Muscle of leg (tissue), 16 donors: ENCODE measurements at places on chromosomes 7 and 10.

DNA sequence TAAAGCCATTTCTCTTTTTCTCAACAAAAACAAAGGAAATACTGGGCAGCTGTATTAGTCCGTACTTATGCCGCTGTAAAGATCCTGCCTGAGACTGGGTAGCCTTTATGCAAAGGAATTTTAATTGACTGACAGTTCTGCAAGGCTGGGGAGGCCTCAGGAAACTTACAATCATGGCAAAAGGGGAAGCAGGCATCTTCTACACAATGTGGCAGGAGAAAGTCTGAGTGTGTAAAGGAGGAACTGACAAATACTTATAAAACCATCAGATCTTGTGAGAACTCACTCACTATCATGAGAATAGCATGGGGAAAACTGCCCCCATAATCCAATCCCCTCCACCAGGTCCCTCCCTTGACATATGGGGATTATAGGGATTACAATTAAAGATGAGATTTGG lies 264.3 kb downstream of the SEMA3A start:
- DNase-seq = no peak

GRCh38 chr7:22109761-22110160 lies 164.1 kb upstream of the CDCA7L start:
- no peak for DNase-seq

- DNase-seq = peak; percentile 84
These were observed 207.5 kb downstream of the CUX1 start for GRCh38 chr7:102024769-102025391.

DNA sequence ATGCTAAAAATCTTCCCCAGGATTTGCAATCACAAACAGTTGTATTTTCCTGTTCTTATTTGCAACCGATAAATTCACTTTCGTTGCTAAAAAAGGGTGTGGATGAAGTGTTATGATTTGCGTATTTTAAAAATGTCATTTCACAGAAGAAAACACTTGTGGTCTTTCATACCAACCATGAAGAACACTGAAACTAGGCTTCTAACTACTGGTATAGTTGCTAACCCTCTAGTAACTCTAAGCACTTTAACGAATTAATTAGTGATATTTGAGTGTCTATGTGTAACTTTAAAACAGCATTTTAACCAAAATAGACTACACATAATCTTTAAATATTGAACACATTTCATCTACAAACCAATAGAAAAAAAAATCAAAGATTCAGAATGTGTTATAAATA lies 188.1 kb upstream of the PTN start:
- DNase-seq = no peak

GRCh38 chr10:79471776-79472175 lies 26.4 kb upstream of the ZCCHC24 start:
- DNase-seq = no peak

DNA sequence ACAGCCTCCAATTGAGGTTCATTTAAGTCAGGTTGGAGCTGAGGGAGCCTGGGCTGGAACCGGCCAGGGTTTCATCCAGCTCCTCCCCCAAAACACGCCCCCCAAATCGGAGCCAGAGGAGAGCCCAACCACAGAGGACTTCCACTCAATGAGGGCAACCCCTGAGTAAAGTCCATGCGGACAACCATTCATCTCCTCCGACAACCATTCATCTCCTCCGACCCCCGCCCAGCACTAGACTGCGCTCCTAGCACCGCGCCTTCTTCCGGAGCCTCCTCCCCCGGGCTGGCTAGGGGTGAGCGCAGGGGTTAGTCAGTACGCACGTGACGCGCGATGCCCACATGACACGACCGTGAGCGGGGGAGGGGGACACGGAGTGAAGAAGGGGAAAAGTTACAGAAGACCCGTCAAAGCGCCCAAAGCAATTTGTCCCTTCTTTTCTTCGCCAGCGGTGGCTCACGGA lies 1.4 kb downstream of the MAGI2 start:
- peak; percentile 90 for DNase-seq

DNA sequence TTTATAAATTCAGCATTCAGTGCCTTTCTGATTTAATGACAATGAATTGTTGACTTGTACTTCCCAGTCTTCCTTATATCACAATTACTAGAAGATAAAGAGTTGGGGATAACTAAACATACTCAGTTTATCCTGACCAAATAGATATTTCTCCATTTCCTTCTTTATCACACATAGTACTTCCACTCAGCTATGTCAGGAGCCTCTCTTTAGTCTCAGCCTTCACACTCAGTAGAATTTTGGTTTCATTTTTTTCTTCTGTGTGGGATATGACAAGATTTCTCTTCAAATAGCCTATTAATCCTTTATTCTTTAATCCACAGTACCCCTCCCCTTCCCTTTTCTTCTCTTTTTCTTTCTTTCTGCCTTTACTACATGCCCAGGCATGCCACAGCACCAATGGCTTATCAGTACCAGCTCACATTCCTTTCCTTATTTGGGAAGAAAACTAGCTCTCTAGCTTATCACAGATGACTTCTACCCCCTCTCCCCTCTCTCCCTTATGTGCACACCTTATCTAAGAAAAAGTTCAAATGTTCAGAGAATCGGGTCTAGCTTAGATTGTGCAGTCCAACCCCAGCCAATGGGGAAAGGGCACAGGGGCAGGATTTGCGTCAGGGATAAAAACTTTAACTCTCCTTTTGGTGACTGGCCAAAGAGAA lies 109.0 kb downstream of the PHF14 start:
- DNase-seq = no peak

- no peak for DNase-seq
These were observed 4.6 kb upstream of the SKAP2 start for GRCh38 chr7:26868841-26869495.

- no peak for DNase-seq
These were observed 722.2 kb downstream of the PARD3 start for GRCh38 chr10:34092891-34093290.

DNA sequence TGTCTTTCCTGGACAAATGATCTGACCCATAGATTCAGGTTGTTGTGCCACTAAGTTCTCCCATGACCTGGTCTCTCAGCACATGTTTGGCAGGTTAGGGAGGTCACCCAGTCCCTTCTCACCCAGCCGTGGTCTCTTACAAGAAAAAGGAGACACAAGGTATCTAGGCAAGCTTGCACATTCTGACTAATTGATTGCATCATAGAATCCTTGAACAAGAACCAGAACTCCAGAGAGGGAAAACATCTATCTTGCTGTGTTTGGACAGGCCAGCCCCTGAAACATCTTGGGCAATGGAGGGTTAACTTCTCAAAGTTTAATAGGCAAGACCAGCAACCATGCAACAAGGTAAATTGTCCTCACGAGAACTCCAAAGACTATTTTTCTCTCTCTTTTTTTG lies 8.5 kb upstream of the HK1 start:
- DNase-seq = no peak

GRCh38 chr7:93890464-93891068 lies at the start of gene TFPI2:
Gene TFPI2 (minus strand): TSS chr7:93890753. CDS start chr7:93890678, 75 bp downstream.
- peak; percentile 69 for DNase-seq

DNA sequence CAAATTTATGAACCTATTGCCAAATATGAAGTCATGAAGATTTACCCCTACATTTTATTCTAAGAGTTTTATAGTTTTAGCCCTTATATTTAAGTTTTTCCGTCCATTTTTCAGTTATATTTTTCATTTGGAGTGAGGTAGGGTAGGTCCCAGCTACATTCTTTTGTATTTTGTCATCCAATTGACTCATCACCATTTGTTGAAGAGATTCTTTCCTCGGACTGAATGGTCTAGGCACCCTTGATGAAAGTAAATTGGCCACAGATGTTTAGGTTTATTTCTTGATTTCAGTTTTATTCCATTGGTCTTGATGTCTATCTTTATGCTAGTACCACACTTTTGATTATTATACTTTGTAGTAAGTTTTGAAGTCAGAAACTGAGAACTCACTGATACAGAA lies 22.7 kb downstream of the CYP2C19 start:
- DNase-seq = no peak
